SW480 (cell line): ENCODE measurements at places on chromosomes 11 and 22.

GRCh38 chr11:15095736-15096228 lies 18.9 kb upstream of the INSC start:
- DNase-seq = no peak

DNA sequence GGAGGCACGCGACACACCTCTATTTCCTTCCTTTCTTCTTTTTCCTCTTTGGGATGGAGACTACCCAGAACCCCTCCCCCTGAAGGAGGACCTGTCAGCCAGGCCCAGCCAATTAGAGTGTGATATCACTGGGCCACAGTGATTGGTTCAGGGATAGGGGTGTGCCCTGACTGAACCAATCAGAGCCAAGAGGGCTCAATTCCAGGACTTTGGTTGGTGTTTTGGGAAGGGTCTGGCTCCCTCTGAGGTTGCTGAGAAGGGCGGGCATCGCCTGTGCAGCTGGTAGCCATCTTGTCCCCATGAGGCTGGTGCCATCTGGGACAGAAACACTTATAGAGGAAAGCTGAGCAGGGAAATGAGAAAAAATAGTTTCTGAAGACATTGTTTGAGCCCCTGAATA lies 71.4 kb downstream of the CHST1 start:
- DNase-seq = peak; percentile 20

DNA sequence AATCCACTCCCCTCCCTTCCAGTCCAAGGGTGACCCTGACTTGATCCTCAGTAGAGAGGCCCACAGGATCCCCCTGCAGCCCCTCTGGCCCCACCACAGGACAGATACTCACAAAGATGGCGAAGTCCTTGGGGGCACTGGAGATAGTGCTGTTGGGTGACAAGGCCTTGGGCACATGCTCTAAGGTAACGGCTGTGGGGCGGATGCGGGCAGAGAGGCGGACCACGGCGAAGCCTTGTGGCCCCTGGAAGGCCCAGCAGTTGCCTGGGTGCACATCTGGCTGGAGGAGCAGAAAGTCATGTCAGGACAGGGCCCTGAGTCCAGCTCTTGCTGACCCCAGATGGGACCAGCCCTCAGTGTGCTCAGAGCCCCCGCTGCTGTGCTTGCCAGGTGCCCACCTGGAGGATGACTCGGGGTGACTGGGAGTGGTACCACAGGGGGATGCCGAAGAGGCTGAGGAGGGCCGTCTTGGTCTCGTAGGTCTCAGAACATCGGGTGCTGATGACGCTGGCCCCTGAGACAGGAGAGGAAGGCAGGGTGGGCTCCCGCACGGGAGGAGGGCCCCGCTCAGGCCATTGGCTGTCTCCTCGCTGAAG lies 17.2 kb downstream of the SUN2 start:
- no peak for DNase-seq

- no peak for DNase-seq
Observed at GRCh38 chr11:61139387-61139786, 21.8 kb downstream of the VPS37C start.

DNA sequence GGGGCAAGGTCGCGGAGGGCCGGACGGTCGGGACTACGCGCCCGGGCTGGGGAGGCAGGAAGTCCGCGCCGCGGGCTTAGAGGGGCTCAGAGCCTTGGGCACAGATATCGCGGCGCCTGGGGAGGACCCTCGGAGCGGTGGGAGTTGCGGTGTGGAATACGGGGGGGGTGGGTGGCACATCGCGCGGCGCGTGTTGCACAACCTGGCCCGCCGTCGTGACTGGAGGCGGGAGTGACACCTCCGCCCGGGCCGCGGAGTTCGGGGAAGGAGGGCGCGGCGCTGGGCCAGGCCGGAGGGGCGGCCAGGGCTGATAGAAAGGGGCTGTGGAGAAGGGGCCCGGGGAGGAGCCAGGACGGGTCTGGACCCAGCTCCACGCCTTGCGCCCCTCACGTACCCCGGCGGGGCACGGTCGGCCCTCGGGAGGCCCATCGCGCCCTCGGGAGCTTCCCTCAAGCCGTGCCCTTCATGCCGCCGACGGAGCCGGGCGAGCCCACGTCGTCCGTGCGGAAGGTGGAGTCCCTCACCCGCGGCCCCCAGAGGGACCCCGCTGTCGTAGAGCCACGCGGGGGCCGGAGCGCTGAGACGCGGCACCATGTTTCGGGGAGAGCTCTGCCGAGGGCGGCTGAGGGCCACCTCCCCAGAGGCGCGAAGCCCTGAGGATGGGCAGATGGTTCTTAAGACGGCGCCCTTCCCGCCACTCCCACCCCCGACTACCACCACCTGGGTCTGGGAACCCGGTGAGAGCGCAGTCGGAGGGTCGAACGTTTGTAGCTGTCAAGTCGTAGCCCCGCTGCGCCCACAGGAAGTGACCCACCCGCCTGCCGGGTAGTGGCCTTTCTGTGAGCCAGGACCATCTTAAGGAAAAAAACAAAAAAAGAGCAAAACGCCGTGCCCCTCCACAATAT lies 729 bp downstream of the IL17RA start:
- DNase-seq = no peak

- DNase-seq = no peak
Observed at GRCh38 chr11:28961726-28962125, 853.5 kb downstream of the METTL15 start.

- DNase-seq = peak; percentile 32
Observed at GRCh38 chr11:66933531-66933930, 24.7 kb downstream of the PC start.

DNA sequence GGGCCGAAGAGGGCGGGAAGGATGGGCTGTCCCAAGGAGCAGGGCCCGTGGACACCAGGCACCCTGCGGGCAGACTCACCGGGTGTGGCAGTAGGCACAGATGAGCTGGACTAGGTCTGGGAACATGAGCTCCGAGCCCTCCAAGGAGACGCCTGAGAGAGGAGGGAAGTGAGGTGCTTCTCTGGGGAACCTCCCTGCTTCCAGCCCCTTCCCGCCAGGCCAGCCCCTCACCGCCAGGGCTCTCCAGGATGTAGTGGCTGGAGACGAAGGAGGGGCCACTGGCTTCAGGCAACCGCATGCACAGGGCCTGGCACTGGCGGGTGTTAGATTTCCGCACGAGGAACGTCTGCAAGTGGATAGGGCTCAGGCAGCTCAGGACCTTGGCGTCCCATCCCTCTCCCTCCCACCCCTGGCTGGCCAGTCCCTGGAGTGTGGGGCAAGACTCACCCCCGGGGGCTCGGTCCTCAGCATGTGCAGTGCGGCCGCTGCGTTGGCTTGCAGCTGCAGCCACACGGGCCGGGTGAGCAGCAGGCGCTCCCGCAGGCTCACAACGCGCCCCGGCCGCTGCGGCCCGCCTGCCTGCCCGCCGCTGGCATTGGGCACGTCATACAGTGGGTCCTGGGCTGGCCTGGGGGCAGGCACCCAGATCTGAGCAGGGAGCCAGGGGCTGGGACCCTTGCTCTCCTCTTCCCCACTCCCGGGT lies 552 bp downstream of the RIN1 start:
- peak; percentile 36 for DNase-seq

DNA sequence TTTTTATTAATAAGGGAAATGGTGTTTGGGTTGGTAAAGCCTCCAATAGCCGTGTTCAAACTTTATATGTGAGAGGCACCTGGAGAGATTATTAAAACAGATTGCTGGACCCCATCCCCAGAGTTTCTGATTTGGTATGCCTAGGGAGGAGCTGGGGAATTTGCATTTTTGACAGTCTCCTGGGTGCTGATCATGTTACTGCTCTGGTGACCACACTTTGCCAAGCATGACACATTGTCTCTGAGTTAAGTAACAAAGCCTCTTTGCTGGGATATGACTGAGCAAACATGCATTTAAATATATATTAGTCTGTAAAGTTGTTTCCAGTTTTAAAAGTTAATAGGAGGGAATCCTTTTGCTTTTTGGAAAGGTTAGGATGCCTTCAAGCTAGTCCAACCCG lies 140.4 kb downstream of the NAV2 start:
- DNase-seq = no peak

GRCh38 chr11:12171921-12172320 lies 61.5 kb downstream of the MICAL2 start:
- DNase-seq = no peak

DNA sequence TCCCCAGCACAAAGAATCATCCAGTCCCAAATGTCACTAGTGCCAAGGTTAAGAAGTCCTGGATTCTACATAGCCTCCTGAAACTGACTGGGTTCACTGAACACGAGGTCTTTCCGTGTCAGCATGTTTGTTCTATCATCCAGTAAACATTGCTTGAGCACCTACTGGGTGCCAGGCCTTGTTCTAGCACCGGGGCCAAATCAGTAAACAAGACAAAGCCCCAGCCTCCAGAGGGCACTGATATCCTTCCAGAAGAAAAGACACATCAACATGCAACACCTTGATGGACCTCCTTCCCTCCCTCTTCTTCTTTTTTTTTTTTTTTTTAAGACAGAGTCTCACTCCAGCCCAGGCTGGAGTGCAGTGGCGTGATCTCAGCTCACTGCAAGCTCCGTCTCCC lies 26.9 kb downstream of the TPST2 start:
- no peak for DNase-seq

DNA sequence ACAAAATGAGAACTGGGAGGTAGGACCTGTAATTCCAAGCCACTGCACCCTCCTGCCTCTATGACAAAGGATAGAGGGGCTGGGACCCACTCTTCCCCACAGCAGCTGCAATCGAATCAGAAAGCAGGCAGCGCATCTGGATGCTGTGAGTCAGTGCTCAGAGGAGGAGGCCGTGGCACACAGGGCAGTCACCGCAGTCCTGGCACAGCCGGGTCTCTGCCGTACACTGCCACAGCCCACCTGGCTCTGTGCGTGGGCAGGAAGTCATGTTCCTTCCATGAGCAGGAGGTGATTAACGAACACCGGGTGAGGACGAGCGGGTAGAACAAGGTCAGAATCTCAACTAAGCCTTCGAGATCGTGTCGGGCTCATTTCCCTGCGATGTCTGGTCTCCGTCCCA lies 30.2 kb upstream of the PPFIA1 start:
- DNase-seq = no peak

- peak; percentile 54 for DNase-seq
Observed at GRCh38 chr11:61870541-61871031, 20.8 kb downstream of the FADS3 start.

GRCh38 chr11:46760429-46761128 lies 41.6 kb downstream of the F2 start:
- no peak for DNase-seq

- DNase-seq = no peak
Observed at GRCh38 chr11:75925785-75926164, 110.8 kb downstream of the UVRAG start.

GRCh38 chr11:84963240-84963639 lies 663.9 kb downstream of the DLG2 start:
- DNase-seq = no peak

DNA sequence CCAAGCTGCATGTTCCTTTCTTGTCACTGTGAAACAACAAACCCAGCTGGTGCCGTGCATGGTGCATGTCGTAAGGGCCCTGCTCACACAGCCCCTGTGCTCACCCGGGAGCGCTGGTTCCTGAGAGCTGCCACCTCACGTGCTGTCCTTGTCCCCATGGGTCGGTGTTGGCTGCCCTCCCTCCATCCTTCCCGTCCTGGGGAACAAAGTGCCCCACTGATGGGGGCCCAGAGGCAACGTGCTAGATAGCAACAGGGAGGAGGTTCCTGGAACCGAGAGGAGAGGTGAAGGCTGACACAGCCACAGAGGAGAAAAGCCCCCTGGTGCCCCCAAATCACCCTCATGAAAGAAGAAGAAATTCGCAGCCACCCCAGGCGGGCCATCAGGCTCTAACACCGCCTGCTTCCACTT lies 56.6 kb upstream of the SLC22A12 start:
- no peak for DNase-seq

DNA sequence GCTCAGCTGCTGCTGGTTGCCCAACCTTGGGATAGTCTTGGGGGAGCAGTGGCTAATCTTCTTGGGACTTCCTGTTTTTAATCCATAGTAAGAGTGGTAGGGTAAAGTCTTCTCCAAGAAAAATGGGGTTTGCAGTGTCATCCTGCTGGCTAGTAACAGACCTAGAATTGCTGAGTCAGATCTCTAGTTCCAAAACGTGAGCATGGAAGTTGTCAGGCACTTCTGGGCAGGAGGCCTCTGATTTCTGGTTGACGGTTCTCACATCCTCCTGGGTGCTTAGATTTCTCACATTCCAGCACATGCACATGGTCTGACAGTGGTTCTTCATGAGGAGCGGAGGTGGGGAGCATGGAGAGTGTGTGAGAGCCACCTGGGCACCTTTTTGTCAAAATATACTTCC lies 410.0 kb downstream of the OPCML start:
- DNase-seq = no peak

GRCh38 chr22:33971561-33971961 lies 51.3 kb upstream of the LARGE1 start:
- peak; percentile 90 for DNase-seq

DNA sequence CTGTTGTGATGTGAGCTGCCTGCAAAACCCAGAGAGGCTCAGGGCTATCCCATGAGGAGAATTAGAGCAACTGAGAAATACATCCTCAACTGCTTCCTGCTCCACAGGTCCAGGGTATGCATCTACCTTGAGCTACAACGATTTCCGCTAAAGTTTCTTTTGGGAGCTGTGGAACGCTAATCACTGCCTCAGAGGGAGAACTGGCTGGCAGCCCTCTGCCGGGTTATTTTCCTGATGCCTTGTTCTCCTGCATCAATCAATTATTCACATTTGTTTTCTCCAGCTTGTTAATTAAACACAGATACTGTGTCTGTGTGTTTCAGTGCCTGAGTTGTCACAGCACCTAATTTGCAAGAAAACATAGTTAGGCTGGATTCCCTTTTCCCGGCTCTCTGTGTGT lies 211.1 kb upstream of the PLET1 start:
- DNase-seq = no peak

GRCh38 chr11:67311051-67311555 lies 7.8 kb downstream of the SSH3 start:
- no peak for DNase-seq

DNA sequence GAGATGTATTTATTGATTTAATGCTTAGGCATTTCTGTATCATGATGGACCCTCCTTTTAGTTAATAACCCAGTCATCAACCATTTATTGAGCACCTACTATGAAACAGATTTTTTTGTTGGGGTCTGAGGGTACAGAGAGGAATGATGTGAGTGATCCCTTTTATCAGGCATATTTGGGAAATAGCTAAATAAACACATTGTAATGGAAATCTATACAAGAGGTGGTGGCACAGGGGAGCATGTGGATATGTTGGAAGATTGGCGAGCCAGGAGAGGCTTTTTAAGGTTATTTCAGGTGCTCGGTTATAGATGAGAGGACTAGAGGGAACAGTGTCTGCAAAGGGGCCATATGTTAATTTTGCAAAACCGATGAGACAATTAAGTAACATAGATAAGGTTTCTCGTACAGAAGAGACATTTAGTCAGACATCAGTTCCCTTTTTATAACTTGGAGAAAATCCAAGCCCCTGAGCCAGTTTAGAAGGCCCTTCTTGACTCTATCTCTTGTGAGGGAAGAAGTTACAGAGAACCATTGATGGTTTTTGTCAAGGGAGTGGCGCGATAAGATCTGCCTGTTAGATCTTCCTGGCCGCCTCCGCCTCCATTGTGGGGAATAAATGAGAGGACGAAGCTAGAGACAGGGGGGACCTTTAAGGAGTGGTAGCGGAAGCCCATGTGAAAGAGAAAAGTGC lies 2.0 kb downstream of the ATXN10 start:
- DNase-seq = no peak

DNA sequence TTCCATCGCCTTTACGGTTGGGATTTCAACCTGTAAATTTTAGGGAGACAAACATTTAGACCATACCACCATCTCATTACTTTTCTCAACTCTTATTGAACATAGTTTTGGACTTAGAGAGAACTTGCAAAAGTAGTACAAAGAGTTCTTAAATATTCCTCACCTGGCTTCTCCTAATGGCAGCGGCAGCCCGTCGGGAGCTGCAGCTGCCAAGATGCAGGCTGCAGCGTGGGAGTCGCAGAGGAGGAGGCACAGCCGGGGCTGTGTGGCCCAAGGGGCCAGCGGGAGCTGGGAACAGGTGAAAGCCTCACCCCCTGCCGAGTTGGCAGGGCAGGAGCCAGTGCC lies 23.1 kb upstream of the RNASEH2C start:
- DNase-seq = no peak
